ENCODE measurements at places on chromosomes 16 and 17.
A peak's percentile ranks its signal among the peaks of the same experiment; 100 is the strongest.

GRCh38 chr17:43674394-43674793 is 12.7 kb upstream of the MEOX1 start:
- DNase-seq = no peak

DNA sequence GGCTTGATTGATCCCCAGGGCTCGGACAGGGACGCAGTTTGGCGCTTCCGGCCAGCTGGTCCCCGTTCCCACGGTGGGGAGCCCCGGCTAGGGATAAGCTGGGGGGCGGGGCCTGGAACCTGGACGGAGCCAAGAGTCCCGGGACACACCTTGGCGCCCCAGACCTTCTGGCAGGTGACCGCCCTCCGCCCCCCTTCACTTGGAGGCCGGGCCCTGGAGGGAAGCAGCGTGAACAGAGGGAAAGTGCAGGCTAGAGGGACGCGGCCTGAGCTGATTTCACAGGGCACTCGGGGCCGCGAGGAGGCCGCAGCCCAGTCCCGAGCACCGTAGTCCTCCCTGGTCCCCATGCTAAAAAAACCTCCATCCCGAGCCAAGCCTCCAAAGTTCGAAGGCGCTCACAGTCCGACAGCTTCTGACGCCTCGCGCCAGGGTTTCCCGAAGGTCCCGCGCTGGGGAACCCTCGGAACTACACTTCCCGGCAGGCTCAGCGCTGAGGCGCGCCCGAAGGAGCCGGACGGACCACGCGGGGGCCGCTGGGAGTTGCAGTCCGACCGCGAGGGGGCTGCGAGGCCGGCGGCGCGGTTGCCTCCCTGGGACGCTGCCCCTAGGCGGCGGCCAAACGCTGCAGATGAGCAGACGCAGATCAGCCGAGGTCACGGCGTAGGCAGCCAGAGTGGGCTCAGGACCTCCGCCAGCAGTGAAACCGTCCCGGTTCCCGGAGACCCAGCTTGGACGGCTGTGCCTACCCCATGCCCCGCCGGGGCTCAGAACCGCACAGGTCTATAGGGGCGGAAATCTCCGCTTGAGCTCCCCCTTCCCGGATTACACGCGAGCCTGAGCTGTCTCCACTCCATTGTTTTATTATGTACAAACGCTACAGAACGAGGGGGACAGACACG is at the start of gene TBX6:
Gene TBX6 (minus strand): TSS at position 451 of the 899 bp plus-strand sequence. CDS start 731 bp downstream, outside the sequence.
- DNase-seq = peak; percentile 85

GRCh38 chr17:78576389-78577112 is 645 bp downstream of the DNAH17 start:
- no peak for DNase-seq

- DNase-seq = no peak
Observed at GRCh38 chr16:15538507-15538906, 104.1 kb downstream of the BMERB1 start.

DNA sequence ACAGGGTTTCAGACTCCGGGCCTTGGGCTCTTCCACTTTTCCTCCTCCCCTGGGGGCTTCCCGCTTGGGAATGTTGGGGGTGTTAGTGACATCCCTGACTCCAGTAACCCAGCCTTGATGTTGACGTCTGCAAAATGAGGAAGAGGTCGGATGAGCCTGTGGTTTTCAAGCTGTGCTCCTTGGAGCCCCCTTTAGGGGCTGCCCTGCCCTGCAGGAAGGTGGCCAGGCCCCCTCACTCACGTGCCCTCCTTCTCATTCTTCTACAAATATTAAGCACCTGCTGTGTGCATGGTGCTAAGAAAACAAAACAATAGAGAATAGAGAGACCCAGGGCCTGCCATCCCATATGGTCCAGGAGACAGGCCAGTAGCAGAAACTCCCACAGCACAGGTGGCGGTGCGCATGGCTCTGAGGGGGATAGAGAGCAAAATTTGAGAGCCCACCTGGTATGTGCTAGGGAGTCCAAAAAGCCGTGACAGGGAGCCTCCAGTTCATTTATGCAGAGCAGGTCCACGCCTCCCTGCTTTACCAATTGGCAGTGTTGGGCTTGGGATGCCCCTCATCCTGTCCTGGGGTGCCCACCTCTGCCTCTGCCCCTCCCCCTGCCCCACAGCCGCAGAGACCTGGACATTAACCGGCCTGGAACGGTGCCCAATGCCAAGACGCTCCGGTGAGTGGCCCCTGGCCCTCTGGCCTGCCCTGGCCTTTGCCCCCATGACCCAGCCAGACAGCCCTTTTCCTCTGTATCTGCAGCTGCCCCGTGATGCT is 7.4 kb downstream of the NDRG4 start:
- no peak for DNase-seq

- DNase-seq = no peak
Observed at GRCh38 chr17:74852237-74853047, 7.2 kb downstream of the GRIN2C start.

GRCh38 chr17:31216031-31216751 is 80.8 kb downstream of the OMG start:
- DNase-seq = no peak

DNA sequence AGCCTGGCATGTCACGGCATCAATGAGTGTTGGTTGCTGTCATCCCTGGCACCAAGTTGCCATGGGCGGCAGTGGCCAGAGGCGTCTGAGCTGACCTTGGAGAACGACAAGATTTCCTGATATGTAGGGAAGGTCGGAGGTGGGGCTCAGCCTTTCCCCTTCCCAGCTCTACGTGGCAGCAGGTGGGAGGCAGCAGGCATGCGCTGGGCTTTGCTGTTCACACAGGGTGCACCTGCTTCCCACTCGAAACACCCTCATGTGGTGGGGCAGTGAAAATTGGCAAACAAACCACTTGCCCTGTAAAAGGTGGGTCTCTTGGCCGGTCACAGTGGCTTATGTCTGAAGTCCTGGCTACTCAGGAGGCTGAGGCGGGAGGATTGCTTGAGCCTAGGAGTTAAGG is 12.3 kb upstream of the TFAP4 start:
- DNase-seq = no peak

DNA sequence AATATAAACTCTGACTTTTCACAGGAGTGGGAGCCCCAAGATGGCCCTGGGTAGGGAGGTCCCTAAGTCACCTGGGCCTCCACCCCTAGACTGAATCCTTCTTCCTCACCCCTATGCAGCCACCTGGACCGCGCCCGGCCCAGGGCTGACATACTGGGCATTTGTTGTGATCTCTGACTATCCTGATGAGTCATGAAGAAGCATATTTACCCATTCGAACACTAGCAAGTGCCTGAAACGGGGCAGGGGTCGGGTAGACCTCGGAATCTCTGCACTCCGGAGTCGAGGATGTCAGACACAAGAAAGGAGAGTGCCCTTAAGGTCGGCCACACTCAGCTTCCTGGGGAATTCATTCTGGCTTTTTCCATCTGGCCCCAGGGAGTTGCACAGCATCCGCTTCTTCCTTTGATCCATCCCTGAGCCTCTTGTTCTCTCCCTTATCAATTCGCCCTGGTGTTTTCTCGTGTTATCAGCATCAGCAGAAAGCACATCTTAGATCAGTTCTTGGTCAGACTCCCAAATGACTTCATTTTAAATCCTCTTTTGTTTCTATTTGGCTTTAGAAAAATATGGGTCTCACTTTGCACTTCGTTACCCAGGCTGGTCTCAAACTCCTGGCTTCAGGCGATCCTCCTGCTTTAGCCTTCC is 10.4 kb downstream of the METTL22 start:
- no peak for DNase-seq

GRCh38 chr17:60888812-60889709 is 211.4 kb downstream of the BCAS3 start:
- DNase-seq = no peak

DNA sequence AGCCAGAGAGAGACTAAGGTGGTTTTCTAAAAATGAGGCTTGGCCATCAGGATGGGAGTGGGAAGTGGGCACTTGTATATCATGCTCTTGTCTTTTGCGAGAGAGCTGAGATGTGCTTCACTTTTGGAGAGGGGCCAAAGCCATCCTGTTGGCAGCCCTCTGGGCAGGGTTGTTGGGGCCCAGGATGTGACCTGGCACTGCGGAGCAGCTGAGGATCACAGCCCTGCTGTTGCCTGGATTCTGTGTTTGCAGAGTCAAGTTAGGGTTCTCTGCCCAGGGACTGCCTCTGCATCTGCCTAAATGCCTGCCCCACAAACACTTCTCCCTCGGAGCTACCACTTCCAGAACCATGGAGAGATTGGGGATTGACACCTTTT is 71.2 kb downstream of the PLD6 start:
- DNase-seq = no peak

DNA sequence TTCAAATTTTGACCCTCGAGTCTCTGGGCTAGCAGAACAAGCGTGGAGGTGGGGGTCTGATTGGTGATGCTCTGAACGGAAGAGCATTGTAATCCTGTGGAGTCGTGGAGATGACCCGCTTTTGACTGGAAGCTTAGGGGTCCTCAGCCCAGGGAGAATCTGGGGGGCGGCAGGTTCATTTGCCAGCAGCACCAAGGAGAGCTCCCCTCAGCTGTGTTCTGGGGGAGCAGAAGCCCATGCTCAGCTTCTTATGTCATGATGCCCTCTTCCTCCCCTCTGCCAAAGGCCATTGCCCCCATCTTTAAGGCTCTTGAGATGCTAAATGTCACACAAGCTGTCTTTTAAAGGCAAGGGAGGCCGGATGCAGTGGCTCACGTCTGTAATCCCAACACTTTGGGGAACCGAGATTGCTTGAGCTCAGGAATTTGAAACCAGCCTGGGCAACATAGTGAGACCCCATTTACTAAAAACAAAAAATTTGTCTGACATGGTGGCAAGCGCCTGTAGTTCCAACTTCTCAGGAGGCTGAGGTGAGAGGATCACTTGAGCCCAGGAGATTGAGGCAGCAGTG is 19.3 kb downstream of the LDHD start:
- DNase-seq = no peak
